WTC11 (cell line): ENCODE measurements at places on chromosomes 12 and 14. TPM values are rescaled to one million over a fixed set of nuclear protein-coding genes. Genes with fewer than 3 reads are reported as not detected.

DNA sequence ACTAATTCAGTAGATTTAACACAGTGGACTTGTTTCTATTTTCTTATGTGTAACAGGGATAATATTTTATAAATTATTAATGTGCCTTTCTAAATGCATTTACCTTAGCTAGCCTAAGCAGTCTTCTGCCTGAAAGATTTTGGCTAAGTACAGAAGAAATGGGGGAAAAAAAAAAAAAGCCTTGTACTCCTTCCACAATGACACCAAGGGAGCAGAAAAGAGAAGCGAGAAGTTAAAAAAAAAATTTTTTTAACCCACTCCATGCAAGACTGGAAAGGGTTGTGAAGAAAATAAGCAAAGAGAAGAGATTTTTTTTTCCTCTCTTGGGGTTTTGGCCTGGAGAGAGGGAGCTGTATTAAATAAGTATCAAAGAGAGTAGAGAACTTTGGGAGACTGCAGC is 28.7 kb downstream of the NELL2 start:
- no peak for DNase-seq

Gene GARIN6
- total RNA-seq = not detected in 3 replicates

Gene EIF2S1
- total RNA-seq = 123 to 137 TPM (median 125 TPM) in 3 replicates

DNA sequence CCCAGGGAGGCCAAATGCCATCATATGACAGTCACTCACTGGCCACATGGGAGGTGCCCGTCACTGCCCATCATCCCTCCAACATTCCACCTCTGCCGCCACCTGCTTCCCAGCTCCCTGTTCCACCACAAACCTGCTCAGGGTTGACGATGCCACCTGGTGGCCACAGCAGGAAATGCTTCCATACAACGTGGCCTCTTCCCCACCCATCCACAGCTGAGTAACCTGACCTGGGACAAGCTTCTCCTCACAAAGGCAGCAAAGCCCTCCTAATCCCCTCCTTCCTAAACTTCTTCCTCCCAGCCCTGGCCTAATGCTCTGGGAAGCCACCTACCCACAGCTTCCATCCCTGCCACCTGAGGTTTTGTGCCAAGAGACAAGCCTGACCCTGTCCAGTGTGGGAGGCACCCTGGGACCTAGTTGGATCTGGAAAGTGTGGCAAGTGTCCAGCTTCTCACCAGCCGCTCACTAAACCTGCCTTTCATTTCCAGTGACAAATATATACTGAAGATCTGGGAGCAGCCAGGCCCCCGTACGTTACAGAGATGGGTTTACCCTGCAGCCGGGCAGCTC is 4.3 kb downstream of the DEGS2 start:
- DNase-seq = peak; percentile 89

Gene LRP1
- total RNA-seq = 107 to 120 TPM (median 112 TPM) in 3 replicates

DNA sequence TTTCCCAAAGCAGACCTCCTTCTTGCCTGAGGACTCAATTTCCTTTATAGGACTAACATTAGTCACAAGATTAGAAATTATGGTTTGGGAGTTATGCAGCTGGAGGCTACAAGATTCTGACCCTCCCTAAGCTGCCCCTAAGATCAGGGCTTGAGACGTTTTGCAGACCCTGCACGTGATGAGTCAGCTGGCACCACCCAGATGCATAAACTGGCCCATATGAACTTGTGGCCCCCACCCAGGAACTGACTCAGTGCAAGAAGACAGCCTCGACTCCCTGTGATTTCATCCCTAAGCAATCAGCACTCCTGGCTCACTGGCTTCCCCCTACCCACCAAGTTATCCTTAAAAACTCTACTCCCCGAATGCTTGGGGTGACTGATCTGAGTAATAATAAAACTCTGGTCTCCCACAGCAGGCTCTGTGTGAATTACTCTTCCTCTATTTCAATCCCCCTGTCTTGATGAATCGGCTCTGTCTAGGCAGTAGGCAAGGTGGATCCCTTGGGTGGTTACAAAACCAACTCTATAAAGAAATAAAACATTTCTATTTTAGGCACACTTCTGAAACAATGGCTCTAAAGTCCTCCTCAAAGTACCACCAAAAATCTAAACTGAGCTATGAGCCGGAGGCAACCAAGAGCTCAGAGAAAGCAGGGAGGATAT is 233.4 kb downstream of the TMEM132D start:
- no peak for DNase-seq

Gene KRT5
- not detected in 3 replicates for total RNA-seq

Gene MAP1LC3B2
- total RNA-seq = 2.2 to 3.0 TPM (median 2.5 TPM) in 3 replicates

Gene LUM
- total RNA-seq = 0.28 to 0.73 TPM (median 0.64 TPM) in 3 replicates

DNA sequence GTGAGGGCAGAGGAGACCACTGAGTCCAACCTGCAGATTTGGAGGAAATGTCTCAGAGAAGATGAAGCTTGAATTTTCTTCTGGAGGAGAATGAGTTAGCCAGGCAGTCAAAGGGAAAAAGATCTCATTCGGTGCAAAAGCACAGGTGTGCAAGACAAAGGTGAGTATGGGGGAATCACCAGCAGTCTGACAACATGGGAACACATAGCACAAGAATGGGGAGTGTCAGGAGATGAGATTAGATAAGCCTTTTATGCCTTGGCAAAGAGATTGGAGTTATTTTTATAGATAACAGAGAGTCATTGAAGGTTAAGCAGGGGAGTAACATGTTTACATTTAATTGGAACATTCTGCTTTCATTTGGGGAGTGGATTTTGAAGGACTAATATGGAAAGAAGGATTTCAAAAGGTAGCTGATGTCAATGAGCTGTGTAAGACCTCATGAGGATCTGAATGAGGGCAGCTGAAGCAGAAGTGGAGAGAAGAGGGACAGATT is 171.3 kb upstream of the NTF3 start:
- no peak for DNase-seq

DNA sequence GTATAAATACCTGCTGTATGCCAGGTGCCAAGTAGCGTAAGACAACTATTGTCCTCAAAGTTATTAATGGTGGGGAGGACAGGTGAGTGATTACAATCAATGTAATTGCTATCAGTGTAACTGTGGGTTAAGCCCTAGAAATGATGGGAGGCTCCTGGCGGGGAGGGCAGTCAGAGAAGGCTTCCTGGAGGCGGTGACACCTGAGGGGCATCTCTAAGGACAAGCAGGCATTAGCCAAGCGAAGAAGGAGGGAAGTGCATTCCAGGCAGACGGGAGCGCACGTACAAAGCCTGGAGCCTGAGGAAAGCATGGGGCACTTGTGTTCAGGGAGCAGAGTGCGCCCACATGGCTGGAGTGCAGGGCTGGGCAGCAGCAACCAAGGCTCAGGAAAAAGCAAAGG is 182.9 kb upstream of the PRMT8 start:
- no peak for DNase-seq

GRCh38 chr12:22525426-22525825 is 18.9 kb downstream of the C2CD5 start:
- DNase-seq = no peak

- no peak for DNase-seq
These were observed 420.9 kb downstream of the PCNX1 start for GRCh38 chr14:71328183-71328582.

Gene NIN
- 23.8 to 28.8 TPM (median 26.3 TPM) in 3 replicates for total RNA-seq

GRCh38 chr12:43318021-43318420 is 234.0 kb downstream of the ADAMTS20 start:
- no peak for DNase-seq

GRCh38 chr12:967641-968040 is 18.1 kb upstream of the RAD52 start:
- no peak for DNase-seq

DNA sequence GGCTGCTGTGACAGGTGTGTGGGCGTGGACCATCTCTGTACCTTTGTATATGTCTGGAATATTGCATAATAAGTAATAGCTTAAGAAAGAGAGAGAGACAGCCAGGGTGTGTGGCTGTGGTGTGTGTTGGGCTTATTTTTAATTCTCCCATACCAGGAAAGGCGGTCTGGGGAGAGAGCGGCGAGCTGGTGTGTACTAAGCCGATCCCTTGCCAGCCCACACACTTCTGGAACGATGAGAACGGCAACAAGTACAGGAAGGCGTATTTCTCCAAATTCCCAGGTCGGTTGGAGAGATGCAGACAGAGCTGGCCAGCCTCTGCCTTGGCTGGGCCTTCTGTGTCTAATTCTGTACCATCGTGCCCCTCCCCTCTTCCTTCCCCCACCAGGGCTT is 63.9 kb downstream of the AACS start:
- DNase-seq = no peak

DNA sequence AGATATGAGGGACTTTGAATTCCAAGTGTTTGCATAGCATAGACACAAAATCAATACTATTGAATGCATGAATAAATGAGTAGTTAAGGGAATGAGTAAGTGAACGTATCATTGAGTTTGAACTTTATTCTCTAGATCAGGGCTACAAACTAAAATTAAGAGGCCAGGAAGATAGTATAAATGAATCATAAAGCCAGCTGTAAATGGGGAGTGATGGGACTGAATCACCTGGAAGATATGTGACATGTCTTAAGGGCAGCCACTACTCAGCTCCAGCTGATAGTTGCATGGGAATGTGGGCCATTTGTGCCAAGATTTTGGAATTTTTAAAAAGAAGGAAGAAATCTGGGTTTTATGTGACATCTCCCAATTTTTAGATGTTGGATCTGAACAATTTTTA is 229.9 kb downstream of the AKAP6 start:
- no peak for DNase-seq

GRCh38 chr14:67962215-67962644 is 142.7 kb downstream of the RAD51B start:
- no peak for DNase-seq

DNA sequence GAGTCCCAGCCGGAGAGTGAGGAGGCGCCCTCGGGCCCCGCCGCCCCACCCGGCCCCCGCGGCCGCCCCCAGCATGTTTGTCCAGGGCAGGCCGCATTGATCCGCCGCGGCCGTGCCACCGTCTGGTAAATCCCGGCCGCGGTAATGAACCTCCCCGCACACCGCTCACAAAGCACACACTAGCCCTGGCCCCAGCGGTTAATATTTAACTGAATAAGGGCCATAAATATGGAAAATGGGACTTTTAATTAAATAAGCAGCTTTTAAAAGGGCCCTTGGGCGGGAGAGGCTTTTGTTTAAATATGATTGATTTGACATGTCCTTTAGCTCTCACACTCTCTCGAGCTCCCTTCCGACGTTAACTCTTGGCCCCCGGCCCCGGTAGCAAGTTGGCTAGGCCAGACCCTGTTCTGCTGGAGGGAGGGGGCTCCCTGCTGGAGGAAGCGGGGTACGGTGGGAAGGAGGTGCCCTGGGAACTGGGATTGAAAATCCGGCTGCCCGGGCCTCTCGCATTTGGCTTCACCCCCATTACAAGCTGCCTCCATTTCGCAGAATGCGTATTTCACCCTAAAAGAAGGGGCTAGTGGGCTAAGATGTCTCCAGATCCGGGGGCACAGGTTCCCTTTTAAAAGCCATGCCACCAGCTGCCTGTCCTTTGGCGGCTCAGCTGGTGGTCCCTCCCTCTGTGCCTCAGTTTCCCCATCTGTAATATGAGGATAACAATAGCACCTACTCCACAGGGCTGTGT is 199.8 kb downstream of the RBM19 start:
- peak; percentile 34 for DNase-seq

Gene RFLNA
- total RNA-seq = 6.3 to 11.3 TPM (median 10.2 TPM) in 3 replicates

- peak; percentile 47 for DNase-seq
These were observed 196.1 kb downstream of the ALG10 start for GRCh38 chr12:34218193-34219045.

- no peak for DNase-seq
These were observed 96.9 kb downstream of the AKAP6 start for GRCh38 chr14:32426028-32426427.

Gene DDX24
- 137 to 174 TPM (median 140 TPM) in 3 replicates for total RNA-seq

DNA sequence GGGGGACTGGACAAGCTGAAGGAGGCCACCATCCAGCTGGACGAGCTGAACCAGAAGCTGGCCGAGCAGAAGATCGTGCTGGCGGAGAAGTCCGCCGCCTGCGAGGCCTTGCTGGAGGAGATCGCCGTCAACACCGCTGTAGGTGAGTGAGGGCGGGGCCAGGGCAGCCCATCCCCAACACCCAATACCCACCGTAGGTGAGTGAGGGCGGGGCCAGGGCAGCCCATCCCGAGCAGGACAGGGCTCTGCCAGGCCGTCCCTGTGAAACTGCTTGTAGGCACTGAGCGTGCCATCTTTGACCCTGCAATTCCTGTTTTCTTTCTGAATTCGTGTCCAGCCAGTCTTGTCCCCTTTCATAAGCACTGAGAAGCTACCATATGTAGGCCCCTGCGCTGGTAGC is 74.0 kb downstream of the CCDC92 start:
- DNase-seq = peak; percentile 35

Gene VRTN
- total RNA-seq = 106 to 130 TPM (median 128 TPM) in 3 replicates

DNA sequence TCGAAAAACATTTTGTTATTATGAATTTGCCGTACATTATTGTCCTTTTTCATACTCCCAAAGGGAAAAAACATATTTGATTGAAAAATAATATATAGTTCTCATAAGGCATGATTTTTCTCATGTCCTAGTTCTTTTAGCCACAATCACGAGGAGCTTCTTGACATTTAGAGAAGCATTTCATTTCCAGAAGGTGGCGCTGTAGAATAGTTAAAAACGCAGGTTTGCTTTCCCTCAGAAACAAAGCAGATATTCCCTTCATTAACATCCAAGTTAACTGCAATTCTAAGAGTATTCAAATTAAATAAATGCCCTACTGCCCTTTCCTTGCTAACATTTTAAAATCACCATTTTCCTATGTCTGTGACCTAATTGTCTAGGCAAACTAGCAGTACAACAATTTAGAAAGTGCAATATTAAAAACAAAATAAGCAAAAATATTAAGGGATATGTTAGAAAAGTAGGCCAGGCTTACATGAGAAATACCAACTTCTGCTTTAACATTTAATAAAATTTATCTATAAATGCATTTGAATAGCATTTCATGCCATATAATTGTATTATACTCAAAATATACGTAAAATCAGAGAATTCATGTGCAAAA is 10.9 kb upstream of the PIK3C2G start:
- no peak for DNase-seq

DNA sequence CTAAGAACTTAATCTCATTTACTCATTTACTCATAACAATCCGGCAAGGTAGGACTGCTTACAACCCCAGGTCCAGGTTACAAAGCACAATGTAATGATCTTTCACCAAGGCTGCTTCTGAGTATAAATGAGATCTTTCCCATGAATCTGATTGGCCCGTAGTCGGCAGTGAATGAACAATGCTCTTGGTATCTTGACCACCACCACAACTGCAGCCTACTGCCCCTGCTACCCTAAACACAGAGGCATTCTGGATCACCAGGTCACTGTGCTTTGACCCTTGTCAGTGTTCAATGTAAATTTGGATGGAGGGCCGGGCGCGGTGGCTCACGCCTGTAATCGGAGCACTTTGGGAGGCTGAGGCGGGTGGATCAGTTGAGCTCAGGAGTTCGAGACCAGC is 15.9 kb downstream of the FAM181A start:
- no peak for DNase-seq
